ENCODE measurements at places on chromosomes 7 and 10.

DNA sequence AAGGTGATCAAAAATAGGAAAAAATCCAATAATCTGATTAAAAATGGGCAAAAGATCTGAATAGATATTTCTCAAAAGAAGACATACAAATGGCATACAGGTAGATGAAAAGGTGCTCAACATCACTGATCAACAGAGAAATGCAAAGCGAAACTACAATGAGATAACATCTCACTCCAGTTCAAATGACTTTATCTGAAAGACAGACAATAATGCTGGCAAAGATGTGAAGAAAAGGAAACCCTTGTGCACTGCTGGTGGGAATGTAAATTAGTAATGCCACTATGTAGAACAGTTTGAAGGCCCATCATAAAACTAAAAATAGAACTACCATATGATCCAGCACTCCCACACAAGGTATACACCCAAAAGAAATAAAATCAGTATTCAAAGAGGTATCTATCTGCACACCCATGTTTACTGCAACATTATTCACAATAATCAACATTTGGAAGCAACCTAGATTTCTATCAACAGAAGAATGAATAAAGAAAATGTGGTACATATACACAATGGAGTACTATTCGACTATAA is 85.0 kb downstream of the LRRN3 start:
- no peak for DNase-seq

- peak; percentile 35 for DNase-seq
These were observed 40.0 kb upstream of the PFKFB3 start for GRCh38 chr10:6162589-6163356.

DNA sequence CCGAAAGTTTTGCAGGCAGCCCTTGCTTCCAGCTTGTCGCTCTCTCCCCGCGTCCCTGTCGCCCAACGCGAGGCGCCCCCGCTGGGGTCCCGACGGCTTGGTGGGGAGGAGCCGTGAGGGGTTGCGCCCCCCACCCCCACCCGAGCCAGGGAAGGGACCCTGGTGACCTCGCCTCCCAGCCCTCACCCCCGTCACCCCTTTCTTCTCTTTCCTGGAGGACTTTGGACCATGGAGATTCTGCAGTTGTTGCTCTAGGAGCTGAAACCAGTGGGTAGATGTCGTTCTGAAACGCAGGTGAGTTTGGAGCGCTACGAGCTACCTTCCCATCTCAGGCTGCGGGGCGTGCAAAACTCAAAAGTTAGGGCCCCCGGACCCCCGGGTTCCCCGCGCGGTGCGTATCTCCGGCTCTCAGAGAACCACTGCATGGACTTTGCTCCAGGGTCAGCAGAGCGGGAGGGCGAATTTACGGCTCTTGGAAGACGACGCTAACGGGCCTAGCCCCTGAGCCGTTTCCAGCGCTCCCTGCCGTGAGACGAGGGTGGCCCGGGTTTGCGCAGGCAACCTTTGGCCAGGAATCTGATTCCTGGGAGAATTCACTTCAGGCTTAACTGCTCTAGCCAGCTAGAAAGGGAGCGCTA is 684 bp upstream of the ATXN7L1 start:
- DNase-seq, result peak; percentile 84

GRCh38 chr7:92177362-92177761 is 1.6 kb downstream of the LRRD1 start:
- DNase-seq, result no peak

GRCh38 chr10:119299531-119299930 is 92.2 kb downstream of the GRK5 start:
- peak; percentile 30 for DNase-seq

DNA sequence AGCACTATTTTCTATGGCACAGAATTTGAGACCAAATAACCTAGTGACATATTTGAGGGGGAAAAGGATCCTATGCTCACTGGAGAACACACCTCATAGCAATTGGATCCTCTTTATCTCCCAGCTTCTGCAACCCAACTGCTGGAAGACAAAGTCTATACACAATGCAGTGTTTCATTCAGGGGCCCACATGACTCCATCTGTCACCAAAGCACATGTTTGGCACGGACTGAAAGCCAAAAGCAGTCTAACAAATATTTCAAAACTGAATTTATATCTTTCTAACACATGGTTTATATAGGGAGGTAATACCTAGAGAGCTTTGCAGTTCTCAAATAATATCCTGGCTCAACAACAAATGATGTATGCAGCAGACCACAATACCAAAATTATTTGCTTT is 39.2 kb downstream of the ADAM12 start:
- DNase-seq, result no peak

GRCh38 chr7:2824678-2825461 is 19.2 kb downstream of the GNA12 start:
- no peak for DNase-seq

GRCh38 chr7:90698616-90699015 is 102.5 kb downstream of the CDK14 start:
- DNase-seq, result no peak

DNA sequence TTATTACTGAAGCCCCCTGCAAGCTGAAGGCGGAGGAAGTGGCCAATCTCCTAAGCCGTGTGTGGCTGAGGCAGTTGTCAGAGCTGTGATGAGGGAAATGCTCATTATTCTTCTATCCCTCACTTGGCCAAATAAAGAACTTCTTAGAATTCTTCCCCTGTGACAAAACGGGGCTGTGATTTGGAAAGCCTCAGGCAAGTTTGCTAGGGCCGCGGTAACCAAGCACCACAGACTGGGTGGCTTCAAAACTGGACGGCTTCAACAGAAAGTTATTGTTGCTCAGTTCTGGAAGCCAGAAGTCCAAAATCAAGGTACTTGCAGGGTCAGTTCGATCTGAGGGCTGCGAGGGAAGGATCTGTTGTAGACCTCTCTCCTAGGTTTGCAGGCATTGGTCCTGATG is 72.3 kb upstream of the STEAP1B start:
- no peak for DNase-seq

DNA sequence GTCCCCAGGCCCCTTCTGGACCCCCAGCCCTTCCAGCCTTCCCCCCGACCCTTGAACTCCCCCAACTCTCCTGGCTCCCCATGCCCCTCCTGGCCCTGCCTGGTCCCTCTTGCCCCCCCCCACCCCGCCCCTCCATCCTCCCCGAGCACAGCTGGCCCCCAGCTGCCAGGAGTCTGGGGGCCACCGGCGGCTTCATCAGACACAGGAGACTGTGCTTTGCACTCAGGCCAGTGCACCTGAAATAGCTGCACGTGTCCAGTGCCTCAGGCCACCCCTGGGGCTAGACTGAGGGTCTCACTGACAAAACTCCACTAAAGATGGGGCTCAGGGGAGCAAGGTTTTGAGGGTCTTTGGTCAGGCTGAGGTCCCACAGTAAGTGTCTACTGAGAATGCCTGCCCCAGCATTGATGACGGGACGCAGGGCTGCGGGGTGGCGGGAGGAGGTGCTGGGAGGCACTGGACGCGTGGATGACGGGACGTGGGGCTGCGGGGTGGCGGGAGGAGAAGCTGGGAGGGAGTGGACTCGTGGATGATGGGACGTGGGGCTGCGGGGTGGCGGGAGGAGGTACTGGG is 6.5 kb downstream of the FOXL3 start:
- DNase-seq, result no peak

GRCh38 chr10:14163377-14164086 is 167.2 kb downstream of the FRMD4A start:
- DNase-seq, result no peak

GRCh38 chr7:37832194-37832593 is 16.2 kb upstream of the NME8 start:
- peak; percentile 18 for DNase-seq

DNA sequence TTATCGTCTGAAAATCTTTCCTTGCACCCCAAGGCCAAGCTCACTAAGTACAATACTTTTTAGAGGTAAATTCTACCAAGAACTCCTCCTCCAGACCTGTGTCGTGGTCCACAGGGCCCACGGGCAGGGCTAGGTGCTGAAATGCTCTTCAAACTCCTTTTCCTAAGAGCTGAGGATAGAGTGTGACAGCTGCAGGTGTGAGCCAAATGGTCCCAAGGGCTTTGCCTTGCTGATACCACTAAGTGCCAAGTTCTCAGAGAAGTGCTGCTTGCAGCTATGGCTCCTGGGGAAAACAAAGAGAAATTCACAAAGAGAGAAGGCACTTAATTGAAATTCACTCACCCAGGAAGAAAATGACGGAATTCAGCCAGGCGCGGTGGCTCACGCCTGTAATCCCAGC is 868.9 kb upstream of the AUTS2 start:
- no peak for DNase-seq

- DNase-seq, result no peak
These were observed 38.1 kb downstream of the FAM107B start for GRCh38 chr10:14736600-14737081.

DNA sequence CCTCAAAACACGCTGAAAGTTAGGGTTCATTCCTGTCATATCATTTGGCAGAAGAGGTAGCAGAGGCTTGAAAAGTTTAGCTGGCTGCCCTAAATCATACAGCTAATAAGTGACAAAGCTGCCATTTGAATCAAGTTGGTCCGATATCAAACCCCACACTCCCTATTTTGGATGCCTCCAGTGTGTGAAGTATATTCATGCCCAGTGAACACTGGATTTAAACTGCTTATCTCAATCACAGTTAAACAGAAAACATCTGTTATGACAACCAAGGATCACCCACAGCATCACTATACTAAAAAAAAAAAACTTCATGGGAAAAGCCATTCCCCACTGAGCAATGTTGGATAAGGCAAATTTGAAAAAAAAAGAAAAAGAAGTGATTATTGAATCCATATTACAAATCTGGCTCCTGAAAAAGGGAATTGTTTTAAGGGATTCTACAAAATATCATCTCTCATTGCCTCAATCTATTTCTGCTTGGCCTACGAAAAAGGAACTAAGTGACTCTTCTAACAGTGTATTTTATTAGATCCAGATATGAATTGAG is 48.3 kb downstream of the ABCB1 start:
- DNase-seq, result no peak

GRCh38 chr7:65444899-65445823 is 71.5 kb downstream of the ZNF92 start:
- DNase-seq, result peak; percentile 96

DNA sequence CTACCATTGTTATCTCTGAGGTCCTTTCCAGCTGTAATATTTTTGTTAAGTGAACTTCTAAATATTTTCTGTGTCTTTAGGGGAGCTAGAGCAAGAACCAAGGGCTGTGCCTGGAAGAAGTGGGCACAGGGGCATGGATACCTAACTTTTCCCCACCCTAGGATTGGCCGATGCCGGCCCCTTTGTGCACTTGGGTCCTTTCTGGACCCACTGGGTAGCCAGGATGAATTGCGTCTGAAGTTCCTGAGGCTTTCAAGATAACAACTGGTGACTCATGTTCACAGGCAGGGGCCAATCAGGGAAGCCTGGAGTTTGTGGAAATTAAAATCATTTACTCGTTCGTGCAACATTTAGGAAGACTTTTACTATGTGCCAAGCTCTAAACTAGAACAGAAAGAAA is 758 bp downstream of the DPCD start:
- no peak for DNase-seq

- no peak for DNase-seq
These were observed 509.1 kb upstream of the PCDH15 start for GRCh38 chr10:55310143-55310542.

GRCh38 chr10:110363572-110364411 is 59.1 kb upstream of the SMNDC1 start:
- DNase-seq, result no peak

- DNase-seq, result no peak
These were observed 24.8 kb upstream of the UNC5B start for GRCh38 chr10:71187600-71187999.

DNA sequence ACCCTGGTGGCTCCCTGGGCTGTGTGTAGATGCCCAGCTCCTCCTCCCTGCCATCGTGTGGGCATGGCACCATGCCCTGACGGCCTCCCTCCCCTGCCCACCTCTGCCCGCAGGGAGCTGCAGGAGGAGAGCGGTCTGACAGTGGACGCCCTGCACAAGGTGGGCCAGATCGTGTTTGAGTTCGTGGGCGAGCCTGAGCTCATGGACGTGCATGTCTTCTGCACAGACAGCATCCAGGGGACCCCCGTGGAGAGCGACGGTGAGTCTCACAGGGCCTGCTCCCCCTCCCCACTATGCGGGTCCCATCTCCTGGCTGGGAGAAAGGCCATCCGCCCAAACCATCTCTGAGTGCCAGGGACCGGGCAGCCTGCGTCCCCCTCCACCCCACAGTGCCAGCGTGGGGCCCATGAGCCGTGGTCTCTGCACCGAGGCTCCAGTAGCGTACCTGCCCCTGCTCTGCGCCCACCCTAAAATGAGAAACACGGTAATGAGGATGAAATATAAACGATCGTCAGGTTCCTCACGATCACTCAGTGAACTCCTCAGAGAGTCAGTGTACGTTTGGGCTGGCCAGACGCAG is 7.8 kb downstream of the NUDT1 start:
- DNase-seq, result no peak

GRCh38 chr10:27447540-27447939 is 56.6 kb upstream of the RAB18 start:
- no peak for DNase-seq

DNA sequence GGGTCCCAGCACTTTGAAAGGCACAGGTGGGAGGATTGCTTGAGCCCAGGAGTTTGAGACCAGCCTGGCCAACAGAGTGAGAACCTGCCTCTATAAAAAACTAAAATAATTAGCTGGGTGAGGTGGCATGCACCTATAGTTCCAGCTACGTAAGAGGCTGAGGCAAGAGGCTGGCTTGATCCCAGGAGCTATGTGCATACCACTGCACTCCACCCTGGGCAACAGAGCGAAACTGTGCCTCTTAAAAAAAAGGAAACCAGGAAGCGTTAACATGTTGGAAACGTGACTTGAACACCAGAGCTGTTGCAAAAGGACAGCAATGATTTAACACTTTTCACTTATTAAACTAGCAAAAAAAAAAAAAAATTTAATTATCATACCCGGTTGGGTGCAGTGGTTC is 12.6 kb downstream of the BAZ1B start:
- DNase-seq, result no peak
